ENCODE measurements at places on chromosomes 2 and 18.
A peak's percentile ranks its signal among the peaks of the same experiment; 100 is the strongest.

GRCh38 chr2:88753833-88754584, 62.5 kb downstream of the RPIA start:
- no peak for DNase-seq

GRCh38 chr2:177393203-177393755, 706 bp downstream of the AGPS start:
- DNase-seq = no peak

- no peak for DNase-seq
These were observed 11.5 kb upstream of the ALPP start for GRCh38 chr2:232367016-232367415.

DNA sequence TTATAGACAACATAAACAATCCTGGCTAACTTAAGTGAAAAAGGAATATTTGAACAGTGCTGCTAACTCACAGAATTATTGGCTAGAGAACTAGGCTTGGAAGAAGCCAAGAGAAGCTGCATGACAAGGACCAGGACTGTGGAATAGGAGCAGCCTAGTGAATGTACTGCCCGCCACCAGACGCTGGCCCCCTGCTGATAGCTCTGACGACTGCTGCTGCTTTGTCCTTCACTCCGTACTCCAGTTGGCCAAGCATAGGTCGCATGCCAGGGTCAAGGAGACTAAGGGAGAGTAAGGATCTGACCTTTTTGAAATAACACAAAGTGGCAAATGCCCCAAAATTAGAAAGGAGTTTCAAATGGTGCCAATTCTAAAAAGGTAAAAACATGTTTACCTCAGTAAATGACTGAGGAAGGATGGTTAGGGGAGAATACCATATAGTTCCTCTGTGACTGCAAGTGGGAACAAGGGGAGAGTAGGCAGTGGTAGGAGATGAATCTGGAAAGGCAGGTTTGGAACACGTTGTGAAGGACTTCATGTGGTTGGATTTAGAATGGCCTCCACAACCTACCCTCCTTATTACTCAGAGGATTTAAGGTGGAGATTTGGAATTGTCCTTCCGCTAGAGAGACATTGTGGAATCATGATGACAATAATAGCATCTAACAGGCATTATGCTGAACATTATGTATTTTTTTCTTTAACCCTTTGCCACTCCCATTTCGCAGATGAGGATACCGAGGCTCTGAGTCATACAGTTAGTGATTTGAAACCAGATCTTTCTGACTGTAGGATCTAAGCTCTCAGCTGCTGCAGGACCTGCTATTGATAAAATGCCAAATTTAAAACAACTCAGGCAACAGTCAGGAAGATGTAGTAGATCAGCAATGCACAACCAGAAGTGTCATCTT, 19.5 kb downstream of the STRADB start:
- DNase-seq = no peak

GRCh38 chr2:64866797-64867196, 122.4 kb upstream of the SLC1A4 start:
- DNase-seq = no peak

DNA sequence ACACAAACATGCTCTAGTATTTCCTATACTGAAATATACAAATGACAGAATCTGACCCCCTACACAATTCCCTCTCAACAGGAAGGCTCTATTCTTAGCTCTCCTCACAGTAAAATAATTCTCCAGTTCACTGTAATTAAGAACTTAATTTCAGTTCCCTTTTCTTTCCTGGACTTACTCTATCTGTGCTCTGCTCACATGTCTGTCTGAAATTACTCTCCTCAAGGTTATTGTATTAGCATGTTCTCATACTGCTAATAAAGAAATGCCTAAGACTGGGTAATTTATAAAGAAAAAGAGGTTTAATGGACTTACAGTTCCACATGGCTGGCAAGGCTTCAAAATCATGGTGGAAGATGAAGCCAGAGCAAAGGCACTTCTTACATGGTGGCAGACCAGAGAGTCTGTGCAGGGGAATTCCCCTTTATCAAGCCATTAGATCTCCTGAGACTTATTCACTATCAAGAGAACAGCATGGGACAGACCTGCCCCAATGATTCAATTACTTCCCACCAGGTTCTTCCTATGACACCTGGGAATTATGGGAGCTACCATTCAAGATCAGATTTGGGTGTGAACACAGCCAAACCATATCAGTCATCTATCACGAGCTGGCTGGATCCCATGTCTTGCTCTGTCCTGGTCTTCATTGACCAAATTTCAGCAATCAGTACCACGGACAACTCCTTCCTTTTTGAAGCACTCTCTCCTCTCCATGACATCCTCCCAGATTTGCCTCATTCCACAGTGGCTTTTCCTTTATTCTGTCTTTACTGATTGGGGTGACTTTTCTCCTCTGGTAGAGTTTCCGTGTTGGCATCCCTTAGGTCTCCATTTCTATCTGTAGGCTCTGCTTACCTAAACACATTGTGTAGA, 110.9 kb downstream of the GALR1 start:
- DNase-seq = no peak

DNA sequence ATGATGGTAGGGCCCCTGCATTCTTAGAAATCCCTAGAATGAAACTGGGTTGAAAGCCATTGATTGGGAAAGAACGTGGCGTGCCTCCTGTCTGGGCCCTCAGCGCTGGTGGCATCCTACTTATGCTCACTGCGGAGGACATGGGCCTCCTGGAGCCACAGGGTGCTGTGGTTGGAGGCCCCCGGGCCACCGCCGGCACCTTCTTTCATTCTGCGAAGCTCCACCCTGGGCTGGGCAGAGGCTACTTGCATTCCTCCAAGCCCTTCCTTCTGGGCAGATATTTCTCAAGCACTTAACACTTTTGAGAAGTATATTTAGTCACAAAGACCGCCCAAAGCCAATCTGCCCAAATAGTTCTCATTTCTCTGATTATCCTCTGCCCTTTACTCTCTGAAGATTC, 311.9 kb downstream of the MYCN start:
- no peak for DNase-seq

DNA sequence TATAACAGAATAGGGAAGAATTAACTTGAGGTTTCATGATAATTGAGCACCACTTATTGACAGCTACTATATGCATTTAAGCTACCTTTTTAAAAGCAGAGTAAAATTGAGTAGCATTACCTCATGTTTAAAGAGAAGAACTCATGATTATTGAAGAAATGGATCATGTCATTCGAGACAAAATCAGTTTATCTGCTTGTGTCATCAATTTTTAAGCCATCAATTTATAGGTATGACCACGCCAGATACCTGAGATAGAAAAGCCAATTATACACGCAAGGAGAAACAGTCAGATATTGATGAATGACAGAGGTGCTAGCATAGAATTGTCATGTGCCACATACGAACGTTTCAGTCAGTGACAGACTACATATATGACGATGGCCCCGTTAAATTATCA, 28.4 kb downstream of the DSG2 start:
- no peak for DNase-seq

- no peak for DNase-seq
These were observed 204.6 kb upstream of the TNP1 start for GRCh38 chr2:217064234-217065011.

DNA sequence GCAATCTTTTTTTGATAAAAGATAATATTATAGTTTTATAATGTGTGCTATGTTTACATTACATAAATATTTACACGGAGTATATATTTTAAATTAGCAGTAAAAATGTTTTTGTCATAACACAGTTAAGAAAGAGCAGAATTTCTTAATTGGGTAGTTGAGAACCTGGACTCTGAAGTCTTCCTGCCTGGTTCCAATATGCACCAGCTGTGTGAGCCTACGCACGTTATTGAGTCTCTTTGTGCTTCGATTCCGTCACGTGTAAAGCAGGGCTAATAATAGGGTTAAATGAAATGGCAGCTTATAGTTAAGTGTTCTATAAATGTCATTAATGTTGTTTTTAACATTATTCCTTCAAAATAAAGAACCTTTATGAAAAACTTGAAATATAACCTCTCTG, 1.2 kb upstream of the CCDC88A start:
- DNase-seq = peak; percentile 16

GRCh38 chr2:232484628-232485347, 2.8 kb downstream of the ECEL1 start:
- no peak for DNase-seq

GRCh38 chr18:58922995-58923394, 58.3 kb downstream of the ZNF532 start:
- no peak for DNase-seq

DNA sequence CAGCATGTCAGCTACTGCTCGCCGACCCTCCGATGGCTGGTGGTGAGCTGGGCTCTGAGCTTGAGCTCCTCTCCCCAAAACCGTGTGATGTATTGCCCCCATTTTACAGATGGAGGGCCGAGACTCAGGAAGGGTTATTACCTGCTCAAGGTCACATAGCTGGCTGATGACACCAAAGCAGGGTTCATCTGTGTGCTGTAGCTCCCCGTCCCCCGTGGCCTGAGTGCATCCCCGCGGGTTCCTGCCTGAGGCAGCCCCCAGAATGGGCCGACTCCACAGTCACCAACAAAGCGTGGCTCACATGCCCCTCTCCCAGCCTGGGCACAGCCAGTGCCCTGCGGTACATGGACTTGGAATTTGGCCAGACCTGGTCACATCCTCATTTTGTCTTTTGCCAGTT, 198.6 kb downstream of the TFCP2L1 start:
- no peak for DNase-seq

GRCh38 chr2:28338831-28339321, 53.8 kb upstream of the FOSL2 start:
- DNase-seq = no peak

GRCh38 chr2:128008074-128008672, 19.7 kb downstream of the SAP130 start:
- DNase-seq = no peak

GRCh38 chr2:229620289-229620688, 94.1 kb downstream of the DNER start:
- DNase-seq = no peak

GRCh38 chr18:28177828-28178635, 1.1 kb upstream of the CDH2 start:
- peak; percentile 79 for DNase-seq

DNA sequence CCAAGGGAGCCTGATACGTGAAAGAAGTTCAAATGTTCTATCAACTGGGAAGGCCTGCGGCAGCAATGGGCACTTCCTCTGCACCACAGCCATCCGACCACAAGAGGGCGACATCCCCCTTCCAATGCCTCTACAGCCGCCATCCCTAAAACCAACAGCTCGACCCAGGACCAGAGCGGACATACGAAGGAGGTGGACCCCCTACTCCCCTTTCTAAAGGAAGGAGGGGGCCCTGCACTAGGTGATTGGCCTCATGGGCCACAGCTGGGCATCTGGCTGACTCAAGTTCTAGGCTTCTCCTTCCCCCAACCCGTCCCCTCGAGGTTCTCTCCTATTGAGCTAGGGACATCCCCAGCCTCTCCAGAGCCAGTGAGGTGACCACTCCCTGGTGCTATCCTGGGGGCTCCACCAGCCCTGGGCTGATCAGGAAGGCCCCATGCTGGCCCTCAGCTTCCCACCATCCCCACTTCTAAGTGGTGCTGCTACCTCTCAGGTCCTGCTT, 217.2 kb downstream of the TNS1 start:
- DNase-seq = peak; percentile 57

GRCh38 chr18:31426871-31427406, 20.6 kb upstream of the DSG3 start:
- no peak for DNase-seq

DNA sequence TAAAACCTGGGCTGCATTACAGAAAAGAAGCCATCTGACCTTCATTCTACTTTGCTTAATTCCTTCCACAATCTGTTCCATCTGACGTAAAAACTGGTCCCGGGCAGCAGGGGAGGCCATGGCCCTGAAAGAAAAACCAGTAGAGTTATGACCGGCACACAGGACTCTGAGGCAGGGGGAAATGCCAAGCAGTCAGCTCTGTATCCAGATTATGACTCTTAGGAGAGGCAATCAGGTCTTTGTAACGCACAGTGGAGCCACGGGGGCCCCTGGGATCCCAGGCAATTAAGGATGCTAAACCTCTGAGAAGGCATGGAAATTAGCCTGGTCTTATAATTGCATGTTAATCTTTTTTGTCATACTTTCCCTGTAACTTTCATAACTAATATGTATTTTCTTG, 78.4 kb downstream of the CCDC93 start:
- no peak for DNase-seq

DNA sequence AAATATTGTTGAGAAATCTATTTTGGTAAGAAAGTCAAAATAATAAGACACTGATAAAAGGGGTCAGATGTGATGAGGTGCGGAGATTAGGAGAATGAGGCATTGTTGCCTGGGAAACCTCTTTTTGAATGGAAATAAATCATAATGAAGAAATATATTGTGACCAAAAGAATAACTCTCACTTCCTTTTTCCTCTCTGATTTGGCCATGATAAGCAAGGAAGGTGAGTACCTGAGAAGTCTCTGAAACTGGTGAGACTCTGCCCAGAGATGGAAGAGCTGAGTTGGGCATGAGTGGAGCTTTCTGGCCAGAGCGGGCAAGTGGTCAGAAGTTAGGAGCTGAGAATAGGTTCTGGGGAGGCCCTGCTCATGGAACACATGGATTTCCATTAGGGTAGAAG, 11.8 kb downstream of the LAMA3 start:
- no peak for DNase-seq

DNA sequence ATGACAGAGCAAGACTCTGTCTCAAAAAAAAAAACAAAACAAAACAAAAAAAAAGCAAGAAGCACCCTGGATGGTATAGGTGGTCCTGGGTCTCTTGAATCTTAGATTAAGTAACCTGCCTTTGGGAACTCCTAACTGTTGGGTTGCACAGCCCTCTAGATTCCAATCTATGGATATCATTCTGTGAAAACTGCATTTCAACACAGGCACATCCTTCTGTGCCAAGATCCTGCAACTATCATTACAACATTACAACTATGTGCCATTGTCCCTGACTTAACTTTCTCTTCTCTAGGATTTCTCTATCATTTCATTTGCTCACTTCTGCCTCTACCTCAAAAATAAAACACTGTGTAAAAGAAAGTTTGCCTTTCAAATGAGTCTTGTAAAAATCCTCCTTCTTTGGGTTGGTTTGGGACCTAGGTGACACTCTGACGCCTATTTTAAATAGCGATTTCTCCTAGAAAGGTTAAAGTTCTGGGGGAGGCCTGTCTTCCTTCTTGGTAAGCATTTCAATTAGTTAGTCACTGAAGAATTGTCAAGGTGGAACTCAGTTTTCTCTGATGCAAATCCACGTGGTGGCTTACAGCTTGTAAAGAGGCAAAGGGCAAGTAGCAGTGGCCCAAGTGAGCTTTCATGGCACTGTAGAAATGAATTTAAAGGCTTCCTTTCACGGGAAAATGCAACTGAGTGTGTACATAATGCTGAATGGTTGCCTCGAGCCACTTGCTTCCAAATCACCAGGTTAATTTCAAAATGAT, 9.2 kb downstream of the LGALSL start:
- DNase-seq = no peak

- DNase-seq = no peak
These were observed 3.5 kb downstream of the MAPK4 start for GRCh38 chr18:50563376-50563775.

GRCh38 chr2:67991456-67991855, 71.3 kb downstream of the C1D start:
- DNase-seq = no peak
